ENCODE measurements at places on chromosomes 6 and 20.
A peak's percentile ranks its signal among the peaks of the same experiment; 100 is the strongest.

GRCh38 chr20:53960579-53961272, 109.7 kb downstream of the BCAS1 start:
- peak; percentile 89 for DNase-seq

DNA sequence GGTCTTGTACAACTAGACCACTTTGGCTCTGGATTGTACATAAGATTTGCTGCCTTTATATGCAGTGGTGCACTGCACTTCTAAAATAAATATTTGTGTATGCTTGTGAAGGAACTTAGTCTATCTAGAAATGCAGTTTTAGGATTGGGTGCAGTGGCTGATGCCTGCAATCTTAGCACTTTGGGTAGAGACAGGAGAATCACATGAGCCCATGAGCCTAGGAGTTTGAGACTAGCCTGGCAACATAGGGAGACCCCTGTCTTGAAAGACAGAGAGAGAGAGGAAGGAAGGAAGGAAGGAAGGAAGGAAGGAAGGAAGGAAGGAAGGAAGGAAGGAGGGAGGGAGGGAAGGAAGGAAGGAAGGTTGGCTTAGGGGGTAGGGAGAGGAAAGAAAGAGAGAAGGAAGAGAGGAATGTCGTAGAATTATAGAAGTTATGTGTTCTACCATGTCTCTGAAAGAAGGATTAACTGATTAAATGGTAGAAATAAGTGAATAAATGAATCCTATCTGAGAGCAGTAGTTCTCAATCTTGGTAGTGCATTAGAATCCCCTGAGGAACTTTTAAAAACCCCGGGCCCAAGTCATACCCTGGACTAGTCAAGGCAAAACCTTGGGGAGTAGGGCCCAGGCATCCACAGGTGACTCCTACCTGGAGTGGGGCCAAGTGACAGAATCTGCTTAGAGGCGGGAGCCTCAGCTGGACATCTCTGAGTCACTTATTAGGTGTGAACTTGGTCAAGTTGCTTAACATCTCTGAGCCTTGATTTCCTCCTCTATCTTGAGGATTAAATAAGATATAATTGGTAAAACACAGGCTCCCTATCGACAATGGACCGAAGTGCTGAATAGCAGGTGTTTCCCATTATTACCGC, 130.3 kb downstream of the ZNF217 start:
- DNase-seq: no peak

DNA sequence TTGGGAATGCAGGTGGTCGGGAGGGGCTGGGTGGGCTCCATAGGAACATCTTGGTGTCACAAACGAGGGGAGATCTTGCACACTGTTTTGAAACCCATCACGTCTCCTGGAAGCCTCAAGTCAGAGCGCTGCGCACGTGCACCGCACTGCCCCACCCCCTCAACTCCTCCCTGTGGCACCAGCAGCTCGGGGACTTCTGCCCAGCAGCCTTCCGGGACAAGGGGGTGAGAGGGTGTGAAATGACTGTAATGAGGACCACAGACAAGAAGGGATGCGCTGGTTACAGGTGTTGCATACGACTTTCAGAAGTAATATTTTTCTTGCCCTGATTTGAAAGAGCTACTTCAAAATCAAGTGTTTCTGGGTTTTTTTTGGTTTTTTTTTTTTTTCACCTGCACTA, 60.3 kb downstream of the FOXC1 start:
- no peak for DNase-seq

- no peak for DNase-seq
These were observed 61.4 kb upstream of the UFL1 start for GRCh38 chr6:96460052-96460700.

DNA sequence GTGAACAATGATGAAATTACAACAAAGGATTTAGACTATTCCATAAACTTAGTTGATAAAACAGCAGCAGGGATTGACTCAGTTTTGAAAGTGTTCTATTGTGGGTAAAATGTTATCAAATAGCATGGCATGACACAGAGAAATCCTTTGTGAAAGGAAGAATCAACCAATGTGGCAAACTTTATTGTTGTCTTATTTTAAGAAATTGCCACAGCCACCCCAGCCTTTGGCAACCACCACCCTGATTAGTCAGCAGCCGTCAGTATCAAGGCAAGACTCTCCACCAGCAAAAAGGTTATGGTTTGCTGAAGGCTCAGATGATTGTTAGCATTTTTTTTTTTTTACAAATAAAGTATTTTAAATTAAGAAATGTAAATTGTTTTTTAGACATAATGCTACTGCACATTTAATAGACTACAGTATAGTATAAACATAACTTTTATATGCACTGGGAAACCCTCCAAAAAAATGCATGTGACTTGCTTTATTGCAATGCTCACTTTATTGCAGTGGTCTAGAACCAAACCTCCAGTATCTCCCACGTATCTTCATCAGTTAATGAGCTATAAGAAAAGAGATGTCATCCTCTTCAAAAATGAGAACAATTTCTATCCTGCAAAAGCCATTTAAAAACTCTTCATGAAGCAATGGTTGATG, 162.7 kb downstream of the SOBP start:
- no peak for DNase-seq

DNA sequence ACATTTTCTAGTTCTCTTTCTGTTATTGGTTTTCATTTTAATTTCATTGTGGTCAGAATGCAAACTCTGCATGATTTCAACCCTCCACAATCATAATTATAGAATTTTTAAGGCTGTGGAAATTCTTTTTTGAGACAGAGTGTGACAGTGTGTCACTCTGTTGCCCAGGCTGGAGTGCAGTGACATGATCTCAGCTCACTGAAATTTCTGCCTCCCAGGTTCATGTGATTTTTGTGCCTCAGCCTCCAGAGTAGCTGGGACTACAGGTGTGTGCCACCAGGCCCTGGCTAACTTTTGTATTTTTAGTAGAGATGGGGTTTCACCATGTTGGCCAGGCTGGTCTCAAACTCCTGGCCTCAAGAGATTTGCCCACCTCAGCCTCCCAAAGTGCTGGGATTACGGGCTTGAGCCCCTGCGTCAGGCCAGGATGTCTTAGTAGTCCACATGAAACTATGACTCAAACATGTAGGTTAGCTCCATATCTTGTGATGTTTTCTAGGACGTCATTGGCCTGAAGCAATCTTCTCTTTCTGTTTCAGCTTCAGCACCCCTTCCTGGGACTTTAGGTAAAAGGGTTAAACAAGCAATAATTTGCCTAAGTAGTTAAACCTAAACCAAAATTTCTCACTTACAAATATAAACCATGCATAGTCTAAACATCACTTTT, 47.4 kb upstream of the SAMD3 start:
- no peak for DNase-seq

DNA sequence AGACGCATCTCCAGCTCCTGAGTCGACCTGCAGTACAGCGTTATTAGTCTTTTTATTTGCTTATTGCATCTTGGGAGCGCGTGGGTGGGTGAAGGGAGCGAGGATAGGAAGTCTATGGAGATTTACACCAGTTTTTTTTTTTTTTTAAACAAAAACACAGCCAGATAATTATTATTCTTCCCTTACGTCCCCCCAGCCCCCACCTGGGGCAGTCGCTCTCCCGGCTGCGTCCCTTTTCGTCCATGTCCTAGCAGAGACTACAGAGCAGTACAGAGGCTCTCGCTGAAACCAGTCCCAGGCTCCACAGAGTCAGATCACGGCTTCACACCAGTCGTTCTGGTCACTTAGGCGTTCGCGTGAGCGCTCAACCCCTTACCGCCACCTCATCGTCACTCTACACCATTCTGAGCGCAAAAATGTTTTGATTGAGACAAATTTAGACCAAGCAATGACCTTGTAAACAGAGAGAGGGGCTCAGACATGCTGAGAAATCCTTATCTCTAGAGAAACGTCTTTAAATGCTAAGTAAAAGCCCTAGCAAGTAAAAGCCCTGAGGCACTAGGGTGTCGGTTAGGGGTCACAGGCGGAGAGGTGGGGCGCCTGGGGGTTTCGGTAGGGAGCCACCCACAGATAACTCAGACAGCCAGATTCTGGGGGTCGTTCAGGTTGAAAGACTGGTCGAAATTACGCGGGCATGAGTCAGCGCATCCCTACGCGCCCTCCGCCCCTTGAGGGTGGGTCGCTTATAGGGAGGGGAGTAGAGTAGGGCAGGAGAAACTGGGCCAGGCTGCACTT, 975 bp upstream of the PPT2 start:
- peak; percentile 36 for DNase-seq

DNA sequence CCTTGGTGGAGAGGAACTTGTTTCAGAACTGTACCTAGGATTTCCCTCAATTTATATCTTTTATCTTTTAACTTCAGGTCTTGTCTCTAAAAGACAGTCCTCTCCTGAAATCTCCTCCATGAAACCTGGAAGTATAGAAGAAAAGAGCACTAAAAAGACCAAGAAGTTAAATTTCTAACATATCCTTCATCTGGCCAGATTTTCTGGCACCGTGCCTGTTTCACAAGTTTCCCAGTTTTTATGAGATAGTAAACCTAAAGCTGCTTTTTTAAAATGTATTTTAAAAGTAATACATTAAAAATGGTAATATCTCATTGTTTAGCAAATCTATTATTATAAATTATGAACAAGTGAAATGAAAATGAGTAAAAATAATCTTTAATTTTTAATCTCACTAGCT, 348.3 kb upstream of the RSPO3 start:
- DNase-seq: no peak

- no peak for DNase-seq
These were observed 98.2 kb downstream of the CAP2 start for GRCh38 chr6:17491416-17492142.

DNA sequence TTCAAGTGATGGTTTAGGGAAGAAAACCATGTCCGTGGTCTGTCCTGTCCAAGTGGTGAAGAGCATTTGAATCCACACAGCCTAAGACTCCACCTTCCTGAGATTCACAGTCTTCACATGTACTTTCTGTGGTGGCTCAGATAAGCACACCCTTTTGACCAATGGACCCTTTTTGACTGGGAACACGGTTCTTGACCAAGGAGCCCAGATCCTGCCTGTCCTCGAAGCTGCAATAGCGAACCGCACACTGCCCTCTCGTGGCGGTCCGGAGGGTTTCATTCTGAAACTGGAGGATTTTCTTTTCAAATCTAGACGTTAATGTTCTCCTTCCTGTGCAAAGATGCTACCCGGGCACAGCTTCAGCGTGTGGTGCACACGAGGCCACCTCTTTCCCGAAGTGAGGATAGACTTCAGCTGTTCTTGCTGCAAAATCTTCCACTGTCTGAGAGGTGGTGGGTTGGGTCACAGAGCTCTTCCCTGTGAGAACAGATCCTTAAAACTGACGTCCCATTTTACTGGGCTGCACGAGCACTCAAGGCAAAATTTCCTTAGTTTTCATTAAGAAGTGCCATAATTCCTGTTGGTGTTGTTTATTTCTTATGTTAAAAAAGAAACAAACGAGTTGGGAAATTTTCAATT, 90.5 kb downstream of the SYNJ2 start:
- peak; percentile 70 for DNase-seq

DNA sequence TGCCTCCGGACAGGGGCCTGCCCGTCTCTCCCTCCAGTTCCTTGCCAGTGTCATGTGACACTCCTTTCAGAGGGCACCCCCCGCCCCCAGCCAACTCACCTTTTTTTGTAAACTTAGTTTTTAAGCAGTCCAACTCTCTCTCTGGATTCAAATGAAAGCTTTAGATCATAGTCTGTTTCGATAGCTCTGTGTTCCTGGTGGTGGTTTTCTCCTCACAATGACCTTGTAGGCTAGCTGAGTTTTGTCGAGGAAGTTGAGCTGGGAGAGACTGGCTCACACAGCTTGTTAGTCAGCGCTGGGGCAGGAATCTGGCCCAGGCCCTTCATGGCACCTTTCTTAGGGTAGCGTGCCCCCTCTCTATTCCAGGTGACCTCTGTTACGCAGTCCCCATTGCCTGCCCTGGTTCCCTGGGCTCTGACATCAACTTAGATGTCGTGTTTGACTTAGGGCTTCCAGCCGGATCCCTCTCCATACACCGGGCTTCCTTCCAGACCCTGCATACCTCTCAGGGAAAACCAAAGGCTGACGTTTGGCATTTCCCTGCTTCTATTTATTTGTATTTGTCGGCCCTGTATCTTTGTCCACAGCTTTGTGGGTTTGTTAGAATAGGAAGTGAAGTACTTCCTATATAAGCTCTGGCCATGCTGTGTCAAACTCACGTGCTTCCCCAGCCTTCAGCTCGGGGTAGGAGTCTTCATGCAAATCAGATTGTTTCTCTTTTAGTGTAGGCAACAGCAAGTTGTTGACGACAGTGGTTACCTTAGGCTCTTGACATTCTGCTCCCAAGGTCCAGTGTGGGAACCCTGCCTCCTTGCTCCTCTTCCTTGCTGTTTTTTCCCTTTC, 12.7 kb downstream of the IGF2R start:
- DNase-seq: no peak

DNA sequence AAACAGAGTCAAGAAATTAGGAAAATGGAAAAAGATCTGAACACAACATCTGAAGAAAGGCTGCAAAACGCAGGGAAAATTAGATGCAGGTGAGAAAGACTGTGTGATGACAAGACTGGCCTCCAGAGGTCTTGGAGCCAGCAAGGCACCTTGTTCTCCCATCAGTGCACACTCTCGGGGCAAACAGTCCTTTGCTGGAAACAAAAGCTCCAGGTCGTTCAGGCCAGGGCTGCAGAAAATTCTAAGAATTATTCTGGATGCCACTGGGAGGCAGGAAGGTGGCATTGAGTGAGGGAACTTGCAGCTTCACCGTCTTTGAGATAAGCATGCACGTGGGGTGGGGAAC, 219.9 kb upstream of the SSTR4 start:
- no peak for DNase-seq

DNA sequence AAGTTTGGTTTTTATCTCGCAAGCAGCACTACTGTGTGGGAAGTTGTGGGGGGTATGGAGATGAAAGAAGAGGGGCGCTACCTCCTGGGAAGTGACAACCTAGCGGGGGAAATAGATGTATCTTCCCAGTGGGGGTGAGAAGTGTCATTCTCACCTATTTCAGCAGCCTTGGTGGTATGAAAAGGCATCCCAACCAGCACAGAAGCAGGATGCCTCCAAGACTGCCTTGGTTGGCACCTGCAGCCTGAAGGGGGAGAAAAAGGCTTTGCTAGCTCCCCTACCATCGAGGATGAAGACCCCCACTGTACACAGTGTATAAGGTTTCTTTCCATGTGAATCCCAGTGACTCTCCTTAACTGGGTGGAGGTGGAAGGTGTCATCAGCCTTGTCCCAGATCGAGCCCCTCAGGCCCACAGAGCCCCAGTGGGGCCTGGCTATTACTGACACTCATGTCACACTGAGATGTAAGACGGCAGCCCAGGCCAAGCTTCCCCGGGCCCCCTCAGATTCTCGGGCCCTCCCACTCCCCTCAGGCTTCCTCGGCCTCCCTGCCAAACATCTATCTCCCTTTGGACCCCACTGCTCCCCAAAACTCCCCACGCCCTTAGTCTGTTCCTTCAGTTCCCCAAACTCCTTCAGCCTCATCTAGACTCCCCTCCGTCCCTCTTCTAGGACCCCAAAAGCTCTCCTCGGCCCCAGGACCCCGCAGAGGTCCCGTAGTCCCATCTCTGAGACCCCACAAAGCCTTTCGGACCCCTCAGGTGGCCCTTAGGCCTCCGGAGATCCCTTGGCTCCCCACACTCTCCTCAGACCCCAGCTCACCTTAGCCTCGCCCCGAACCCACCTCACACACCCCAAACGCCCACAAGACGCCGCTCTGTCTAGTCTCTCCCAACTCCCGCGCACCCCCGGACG, 688 bp downstream of the COMMD7 start:
- DNase-seq: no peak

Measured in fibroblast of skin of scalp (primary cell).